AG04450 (cell line): ENCODE measurements at places on chromosomes 3 and 15.

DNA sequence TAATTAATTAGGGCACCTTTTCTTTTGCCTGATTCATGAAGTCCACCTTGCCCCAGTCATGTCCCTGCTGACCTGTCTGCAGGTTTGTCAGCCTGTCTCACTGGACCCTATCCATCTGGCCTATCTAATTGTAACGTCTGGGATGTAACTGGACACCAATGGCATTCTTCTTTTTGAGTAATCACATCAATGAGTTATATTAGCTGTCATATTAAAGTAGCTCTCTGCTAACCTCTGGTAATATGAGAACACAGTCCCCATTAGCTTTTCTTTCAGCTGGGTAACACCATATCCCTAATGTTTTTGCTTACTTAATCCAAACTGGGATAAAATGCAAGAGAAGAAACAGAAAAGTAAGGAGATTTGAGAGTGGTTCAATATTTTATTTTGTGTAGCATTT is 166.2 kb upstream of the VEPH1 start:
- DNase-seq, result no peak

- DNase-seq, result no peak
Observed at GRCh38 chr15:47366884-47367283, 350.4 kb upstream of the SEMA6D start.

- DNase-seq, result no peak
Observed at GRCh38 chr3:182165234-182165633, 453.5 kb downstream of the SOX2 start.

DNA sequence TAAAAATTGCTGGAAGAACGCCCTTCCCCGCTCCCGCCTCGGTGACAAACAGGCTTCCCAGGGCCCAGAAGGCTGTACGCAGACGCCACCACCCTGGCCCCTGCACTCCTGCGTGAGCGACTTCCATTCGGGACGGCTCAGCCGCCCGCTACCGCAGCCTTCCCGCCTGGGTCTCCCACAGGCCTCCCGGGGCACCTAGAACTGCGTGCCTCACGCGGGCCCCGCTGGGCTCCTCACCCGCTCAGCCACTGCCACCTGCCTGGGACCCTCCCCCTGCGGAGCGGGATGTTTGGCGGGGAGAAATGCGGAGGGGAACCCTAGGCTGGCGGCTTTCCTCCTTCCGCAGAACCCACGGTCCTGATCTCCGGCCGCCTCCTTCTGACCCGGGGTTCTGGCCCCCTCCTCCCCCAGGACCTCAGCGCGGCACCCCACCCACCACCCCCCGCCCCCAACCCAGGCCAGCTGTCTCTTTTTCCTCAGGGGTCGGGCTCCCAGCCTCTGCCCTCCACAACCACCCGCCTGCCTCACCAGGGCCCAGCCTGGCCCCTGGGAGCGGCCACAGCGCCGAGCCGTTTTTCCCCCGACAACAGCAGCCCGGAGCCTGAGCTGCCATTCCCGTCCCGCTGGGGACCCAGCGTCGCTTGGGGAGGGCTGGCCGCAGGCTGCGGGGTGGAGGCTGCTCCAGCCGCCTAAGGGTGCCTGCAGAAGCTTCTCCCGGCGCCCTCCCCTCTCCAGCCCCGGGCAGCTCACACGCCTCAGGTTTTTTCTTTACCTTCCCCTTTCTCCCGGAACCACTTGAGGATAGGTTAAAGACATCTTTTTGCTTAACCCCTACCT is 27.6 kb upstream of the RAB7A start:
- no peak for DNase-seq

DNA sequence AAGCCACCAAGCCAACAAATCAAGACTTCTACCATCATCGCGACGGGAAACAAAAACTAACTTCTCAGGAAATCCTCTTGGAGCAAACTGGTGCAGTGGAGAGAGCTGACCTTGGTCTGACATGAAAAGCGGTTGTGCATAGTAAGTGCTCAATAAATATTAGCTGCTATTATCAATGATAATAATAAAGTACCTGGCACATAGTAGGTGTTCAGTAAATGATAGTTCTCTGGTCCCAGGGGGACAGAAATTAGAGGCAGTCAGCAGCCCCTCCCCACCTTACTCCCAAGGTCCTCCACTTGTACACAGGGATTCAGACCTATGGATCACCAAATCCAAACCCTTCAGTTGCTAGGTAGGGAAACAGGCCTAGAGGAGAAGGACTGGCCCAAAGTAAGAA is 6.0 kb upstream of the CSK start:
- DNase-seq, result no peak

GRCh38 chr3:162984746-162985145 is 1488.1 kb downstream of the OTOL1 start:
- DNase-seq, result no peak

DNA sequence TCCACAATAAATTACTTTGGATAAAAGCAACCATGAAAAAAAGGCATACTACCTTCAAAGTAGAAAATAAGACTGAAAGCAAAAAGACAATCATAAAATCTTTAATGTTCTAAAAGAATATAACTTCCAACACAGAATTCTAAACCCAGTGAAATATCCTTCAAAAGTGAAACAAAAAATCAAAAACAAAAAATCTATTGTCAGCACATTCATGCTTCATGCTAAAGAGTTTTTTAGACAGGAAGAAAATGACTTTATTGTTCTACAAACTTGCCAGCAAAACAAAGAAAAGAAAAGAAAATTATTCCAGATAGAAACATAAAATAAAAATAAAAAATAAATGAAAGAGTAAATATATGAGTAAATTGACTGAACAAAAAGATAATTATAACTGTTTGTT is 134.9 kb downstream of the EFHB start:
- DNase-seq, result no peak

DNA sequence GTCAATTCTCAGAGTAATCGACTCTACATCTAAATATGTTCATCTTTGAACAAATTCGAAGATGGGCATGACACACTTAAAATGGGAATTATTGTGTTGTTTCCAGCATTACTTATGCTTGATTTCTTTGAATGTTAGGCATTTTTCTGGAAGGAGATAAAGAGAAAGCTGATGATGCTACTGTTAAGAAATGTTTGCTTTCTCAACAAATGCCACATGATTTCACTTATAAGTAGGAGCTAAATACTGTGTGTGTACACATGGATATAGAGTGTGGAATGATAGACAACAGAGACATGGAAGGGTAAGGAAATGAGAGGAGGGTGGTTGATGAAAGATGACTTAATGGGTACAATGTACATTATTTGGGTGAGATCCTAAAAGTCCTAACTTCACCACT is 400.9 kb downstream of the TBL1XR1 start:
- no peak for DNase-seq

DNA sequence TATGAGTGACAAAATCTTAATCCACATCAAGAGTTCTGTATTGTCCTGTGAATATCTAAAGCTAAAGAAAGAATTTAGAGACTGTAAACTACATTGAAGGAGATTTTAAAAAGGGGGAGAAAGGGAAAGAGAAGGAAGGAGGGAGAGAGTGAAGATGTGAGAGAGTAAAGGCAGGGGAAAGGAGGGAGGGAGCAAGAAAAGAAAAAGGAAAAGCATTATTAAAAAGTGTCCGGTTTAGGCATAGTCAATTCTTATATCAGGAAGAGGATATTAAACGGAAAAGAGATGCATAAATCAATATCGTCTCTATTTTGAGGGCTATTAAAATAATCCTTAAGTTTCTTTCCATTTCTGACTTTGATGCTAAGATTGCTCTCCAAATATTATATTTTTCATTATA is 332.1 kb downstream of the ROBO2 start:
- no peak for DNase-seq

GRCh38 chr3:142977399-142977728 is 13.9 kb upstream of the PAQR9 start:
- DNase-seq, result no peak

- no peak for DNase-seq
Observed at GRCh38 chr15:39255760-39256159, 325.1 kb upstream of the THBS1 start.

DNA sequence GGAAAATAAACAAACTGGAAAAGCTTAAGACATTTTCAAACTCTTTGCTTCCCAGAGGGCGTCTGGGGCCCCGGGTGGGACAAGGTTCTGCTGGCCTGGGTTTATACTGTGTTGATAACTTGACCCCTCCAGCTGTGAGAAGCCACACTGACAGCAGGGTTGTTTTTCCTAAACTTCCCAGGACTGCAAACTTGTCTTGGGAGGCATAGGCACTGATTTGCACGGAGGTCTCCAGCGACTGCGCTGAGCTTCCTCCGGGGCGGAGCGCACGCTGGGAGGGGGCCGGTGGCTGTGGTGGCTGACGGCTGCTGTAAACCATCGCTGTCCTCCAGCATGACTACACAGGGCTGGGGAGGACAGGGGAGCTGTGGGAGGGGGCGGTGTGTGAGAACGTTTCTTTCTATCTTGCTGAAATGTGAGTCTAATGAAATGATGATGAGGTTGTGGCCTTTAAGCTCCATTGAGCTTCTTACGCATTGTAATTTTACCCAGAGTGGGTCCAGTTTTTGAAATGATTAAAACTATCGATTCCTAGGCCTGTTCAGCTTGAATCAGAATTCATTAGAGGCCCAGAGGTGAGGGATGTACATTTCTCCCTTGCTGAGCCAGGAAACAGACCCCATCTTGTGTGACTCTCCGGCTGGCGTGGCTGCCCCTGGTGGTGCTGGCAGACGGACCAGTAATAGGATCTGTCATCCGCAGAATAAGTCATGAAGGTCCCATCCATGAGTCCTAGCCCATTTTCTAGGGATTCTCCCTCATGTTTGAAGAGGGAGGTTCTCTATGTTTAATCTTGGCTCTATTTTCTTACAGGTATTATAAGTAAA is 40.5 kb upstream of the VPS8 start:
- DNase-seq, result no peak

DNA sequence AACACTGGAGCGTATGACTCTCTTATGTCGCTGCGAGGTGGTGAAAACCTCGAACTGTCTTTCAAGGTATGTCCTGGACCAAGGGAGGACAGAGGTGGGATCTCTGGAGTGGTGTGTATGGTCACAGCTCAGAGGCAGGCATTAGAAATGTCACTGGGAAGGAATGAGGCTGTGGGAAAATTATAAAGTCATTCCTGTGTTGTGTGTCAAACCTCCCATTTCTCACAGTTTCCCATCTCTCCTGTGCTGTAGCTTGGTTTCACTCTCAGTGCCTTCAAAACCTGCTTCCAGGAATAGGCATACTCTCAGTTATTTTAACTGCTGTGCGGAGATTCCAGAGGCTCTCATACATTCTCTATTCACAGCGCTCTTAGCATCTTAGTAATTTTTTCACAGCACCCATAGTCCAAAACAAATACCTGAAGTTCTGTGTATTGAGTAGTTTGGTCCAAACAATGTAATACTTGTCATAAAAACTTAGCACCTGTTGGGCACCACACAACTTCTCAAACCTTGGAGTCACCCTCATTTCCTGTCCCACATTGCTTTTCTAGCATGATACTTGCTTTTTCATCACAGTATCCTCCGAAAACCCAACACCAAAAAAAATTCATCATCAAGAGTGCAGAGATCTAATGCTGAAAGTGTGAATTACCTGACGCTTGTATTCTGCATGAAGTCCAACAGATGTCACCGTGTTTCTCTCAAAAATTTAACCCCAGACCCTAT is 36.9 kb downstream of the GALNT15 start:
- DNase-seq, result no peak

GRCh38 chr3:156382458-156383346 is 172.2 kb downstream of the SSR3 start:
- no peak for DNase-seq

- no peak for DNase-seq
Observed at GRCh38 chr3:78978037-78978436, 789.8 kb downstream of the ROBO1 start.

DNA sequence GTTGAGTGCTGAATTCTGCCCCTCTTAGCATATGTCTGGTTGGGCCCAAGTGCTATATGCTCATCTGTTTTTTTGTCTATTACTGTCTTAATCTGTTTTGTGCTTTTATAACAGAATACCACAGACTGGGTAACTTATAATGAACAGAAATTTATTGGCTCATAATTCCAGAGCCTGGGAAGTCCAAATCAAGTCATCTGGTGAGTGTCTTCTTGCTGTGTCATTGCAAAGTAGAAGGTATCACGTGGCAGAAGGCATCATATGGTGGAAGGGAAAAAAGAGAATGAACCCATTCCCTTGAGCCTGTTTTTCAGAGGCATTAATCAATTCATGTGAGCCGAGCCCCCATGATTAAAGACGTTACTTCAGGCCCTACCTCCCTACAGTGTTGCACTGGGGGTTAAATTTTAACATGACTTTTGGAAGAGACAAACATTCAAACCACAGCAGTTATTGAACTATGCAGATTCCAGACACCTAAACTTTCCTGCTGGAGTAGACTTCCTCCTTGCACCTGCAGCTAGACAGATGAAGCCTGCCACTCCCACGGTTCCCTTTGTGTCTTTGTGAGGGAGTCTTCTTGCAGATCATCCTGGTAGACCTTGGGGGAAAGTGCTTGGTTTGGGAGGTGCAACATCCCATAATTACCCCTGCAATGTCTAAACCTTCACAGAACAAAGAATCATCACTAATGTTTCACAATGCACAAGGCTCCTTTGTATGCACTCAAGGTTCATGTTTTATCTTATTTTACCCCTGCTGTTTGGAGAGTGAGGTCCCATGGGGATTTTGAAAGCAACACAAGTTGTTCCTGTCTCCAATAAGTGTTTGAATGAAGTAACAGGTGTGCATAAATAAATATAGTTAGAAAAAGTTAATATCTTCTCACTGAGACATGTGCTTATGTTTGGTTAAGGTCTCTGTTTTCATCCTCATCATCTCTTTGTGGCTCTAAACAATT is 64.7 kb upstream of the XCR1 start:
- DNase-seq, result no peak

GRCh38 chr3:172170841-172171240 is 131.5 kb downstream of the FNDC3B start:
- DNase-seq, result no peak

GRCh38 chr3:37029111-37029510 is 35.8 kb downstream of the MLH1 start:
- no peak for DNase-seq

DNA sequence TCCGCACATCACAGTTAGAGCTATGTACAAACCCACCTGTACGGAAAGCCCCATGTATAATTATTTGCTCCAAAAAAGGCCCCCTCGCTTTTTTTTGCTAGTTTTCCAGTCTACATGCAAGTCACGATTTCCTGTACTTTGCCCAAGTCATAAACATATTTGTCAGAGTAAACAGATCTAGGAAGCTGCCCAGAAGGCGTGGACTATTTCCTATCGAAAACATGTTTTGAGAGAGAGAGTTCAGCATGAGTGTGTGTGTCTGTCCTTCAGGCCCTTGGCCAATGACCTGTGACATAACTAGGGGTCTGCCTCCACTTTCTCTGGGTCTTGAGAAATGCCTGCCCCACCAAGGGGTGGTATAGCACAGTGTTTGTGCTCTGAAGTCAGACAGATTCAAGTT is 72.7 kb upstream of the HACD2 start:
- no peak for DNase-seq
